Vagina (tissue), 2 donors: ENCODE measurements at places on chromosomes 12 and 14.

DNA sequence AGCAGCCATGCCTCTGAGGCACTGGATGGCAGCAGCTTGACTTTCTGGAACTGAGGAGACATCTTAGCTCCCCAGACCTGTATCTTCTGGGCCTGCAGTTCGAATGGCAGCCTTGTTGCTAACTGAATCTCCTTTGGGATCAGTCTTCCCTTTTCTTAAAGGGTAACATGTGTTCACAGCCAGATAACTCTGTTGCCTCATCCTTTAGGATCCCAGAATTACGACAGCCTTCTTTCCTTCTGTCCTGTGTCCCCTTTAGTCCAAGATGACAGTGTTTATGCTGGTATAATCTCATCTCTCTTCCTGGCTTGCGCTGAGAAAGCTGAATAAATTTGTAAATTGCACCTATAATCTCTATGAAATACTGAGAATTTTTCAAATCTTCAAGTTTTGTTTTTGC lies 9.1 kb upstream of the ERC1 start:
- DNase-seq = no peak

- no peak for DNase-seq
Measured at GRCh38 chr12:111244673-111245072, 124.2 kb downstream of the PHETA1 start.

DNA sequence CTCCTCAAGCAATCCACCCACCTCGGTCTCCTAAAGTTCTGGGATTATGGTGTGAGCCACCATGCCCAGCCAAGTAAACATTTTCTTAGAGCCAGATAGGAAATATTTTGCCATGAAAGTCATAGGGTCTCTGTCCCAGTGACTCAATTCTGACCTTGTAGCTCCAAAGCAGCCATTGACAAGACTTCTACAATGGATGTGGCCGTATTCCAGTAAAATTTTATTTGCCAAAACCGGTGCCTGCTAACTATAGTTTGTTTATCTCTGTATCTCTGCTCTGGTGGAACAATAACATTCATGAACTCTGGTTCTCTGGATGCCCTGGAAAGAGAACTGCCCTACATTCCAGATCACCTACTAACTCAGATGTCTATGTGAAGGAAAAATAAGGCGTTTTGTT lies 54.6 kb upstream of the USP44 start:
- no peak for DNase-seq

DNA sequence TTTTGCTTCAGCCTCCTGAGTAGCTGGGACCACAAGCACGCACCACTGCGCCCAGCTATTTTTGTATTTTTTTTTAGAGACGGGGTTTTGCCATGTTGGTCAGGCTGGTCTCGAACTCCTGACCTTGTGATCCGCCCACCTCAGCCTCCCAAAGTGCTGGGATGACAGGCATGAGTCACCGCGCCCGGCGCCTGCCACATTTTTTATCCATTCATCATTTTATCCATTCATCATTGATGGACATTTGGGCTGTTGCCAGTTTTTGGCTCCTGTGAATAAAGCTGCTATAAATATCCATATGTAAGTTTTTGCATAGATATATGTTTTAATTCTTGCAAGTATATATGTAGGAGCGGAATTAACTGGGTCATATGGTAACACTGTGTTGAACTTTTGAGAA lies 79.5 kb downstream of the DAAM1 start:
- no peak for DNase-seq

DNA sequence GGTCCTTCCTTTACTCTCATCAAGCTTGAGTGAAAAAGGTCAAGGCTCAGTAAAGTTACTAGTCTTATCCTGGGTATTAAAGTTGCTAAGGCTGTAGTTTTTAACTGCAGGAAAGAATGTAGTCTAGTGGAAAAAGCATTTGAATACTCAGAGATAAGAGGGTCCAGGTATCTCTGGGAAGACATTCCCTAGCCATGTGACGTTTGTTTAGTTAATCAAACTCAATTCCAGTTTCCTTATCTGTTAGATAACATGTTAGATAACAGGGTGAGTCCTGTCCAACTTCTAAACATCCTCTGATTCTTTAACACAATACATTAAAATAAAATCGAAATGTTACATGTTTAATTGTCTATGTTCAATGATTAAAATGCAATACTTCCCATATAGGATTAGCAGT lies 720.7 kb upstream of the LMO3 start:
- DNase-seq = no peak

- no peak for DNase-seq
Measured at GRCh38 chr12:60863421-60863820, 1267.6 kb downstream of the SLC16A7 start.

GRCh38 chr12:46304070-46304469 lies 35.2 kb upstream of the SLC38A1 start:
- no peak for DNase-seq

DNA sequence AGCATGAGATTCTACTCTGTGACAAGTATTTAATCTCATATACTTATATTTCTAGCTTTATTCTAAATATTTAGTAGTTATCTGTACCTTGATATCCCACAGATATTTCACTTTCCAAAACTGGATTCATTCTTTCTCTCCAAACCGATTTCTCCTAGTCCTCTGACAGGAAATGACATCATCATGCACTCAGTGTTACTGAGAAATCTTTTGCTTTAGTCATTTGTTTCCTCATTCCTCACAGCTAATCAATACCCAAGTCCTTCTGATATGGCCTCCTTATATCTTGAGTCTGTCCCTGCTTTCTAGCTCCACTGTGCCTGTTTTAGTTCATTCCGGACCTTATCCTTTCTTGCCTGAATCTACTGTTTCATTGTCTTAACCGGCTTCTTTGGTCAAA lies 39.4 kb upstream of the E2F7 start:
- no peak for DNase-seq

DNA sequence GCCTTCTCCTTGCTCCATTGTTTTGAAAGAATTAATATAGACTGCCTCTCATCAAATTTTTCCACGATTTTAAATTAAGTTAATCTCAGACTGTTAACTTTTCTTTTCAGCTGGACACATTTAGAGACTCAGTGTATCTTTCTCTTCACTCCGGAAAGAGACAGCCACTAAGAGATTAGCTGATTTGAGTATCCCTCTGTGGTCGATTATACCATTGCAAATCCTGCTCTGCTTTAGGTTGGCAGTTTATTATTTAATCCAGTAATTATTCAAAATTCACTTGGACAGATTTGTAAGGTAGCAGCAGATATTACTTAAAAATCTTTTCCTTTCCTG lies 588 bp upstream of the TWF1 start:
- no peak for DNase-seq

GRCh38 chr12:91743280-91743679 lies 402.4 kb downstream of the BTG1 start:
- DNase-seq = no peak
